GM23248 (cell line): ENCODE measurements at places on chromosomes 11 and 22. TPM values are rescaled to one million over a fixed set of nuclear protein-coding genes. Genes with fewer than 3 reads are reported as not detected.

The SMC1B gene
- 0.13 TPM in 1 of 2 replicates, not detected in the other for total RNA-seq

The MRGPRE gene
- not detected in 2 replicates for total RNA-seq

The RHOD gene
- 14.2 and 28.7 TPM in 2 replicates for total RNA-seq

The KIF18A gene
- total RNA-seq: 7.8 and 12.5 TPM in 2 replicates

The OR8G1 gene
- total RNA-seq: not detected in 2 replicates

The IGSF9B gene
- 0.51 TPM in 1 of 2 replicates, not detected in the other for total RNA-seq

The CDC45 gene
- 9.5 TPM in 2 replicates for total RNA-seq

The XKR3 gene
- not detected in 2 replicates for total RNA-seq

The GGTLC3 gene
- not detected in 2 replicates for total RNA-seq

The PARVB gene
- 141 and 143 TPM in 2 replicates for total RNA-seq

The ZNRD2 gene
- total RNA-seq: 41.9 and 54.5 TPM in 2 replicates

DNA sequence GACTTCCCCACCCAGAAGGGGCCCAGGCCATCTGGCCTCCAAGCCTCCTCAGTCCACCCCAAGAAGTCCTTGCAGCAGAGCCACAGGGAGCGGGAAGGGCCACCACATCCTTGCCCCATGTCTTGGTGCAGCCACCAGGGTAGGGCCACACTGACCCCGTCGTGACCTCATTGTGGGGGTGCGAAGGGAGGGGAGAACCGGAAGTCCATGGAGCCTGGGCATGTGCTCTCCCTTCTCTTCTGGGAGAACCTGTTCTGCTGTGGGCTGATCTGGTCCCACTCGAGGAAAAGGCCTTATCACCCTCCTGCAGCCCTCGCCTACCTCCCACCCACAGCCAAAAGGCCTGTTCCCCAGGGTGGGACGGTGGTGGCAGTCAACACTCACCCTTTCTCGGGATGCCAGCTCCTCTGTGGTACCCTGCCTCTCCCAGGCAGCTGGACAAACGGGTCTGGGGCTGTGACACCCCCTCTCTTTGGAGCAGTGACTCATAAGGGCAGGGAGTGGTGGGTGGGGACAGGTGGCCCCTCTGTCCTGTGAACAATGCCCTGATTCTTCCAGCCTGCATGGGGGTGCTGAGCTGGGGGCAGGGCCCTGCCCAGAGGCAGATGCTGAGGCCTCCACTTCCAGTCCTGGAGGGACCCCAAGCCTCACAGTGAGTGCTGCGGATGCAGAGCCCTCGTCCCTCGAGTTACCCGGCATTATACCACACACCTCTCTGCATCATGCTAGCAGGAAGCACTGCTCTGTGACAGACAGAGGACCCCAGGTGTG is 14.6 kb upstream of the CTSD start:
- DNase-seq: no peak
- no peaks in the 10 kb centered on the region for H3K4me1 ChIP-seq
- H3K36me3 ChIP-seq: no peaks in the 10 kb centered on the region
- no peaks in the 10 kb centered on the region for H3K27me3 ChIP-seq
- H3K27ac ChIP-seq: no peak overlapping the region

DNA sequence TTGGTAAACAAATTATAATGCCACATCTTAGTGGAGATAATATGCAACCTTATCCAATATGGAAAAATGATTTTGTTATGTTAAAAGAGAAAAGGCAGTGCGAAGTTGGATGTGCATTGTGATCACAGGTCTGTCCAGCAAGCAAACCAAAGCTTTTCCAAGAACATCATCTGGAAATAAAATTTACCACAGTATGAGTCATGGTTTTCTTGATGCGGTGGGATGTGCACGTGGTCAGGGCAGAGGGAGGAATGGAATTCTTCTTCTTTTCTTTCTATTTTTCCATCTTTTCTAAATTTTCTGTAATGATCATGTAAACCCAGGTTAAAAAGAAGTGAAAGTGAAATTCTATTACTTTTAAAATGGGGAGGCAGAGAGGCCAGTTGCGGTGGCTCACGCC is 169.8 kb downstream of the C11orf91 start:
- DNase-seq: peak; percentile 86
- peak overlapping the region; percentile 87 for H3K27ac ChIP-seq
- H3K27me3 ChIP-seq: no peaks in the 10 kb centered on the region
- H3K4me3 ChIP-seq: no peak overlapping the region

GRCh38 chr22:37626144-37626543 is 13.3 kb upstream of the SH3BP1 start:
- H3K36me3 ChIP-seq: no peaks in the 10 kb centered on the region
- no peak for DNase-seq
- no peak overlapping the region for H3K4me3 ChIP-seq
- H3K4me1 ChIP-seq: no peaks in the 10 kb centered on the region

DNA sequence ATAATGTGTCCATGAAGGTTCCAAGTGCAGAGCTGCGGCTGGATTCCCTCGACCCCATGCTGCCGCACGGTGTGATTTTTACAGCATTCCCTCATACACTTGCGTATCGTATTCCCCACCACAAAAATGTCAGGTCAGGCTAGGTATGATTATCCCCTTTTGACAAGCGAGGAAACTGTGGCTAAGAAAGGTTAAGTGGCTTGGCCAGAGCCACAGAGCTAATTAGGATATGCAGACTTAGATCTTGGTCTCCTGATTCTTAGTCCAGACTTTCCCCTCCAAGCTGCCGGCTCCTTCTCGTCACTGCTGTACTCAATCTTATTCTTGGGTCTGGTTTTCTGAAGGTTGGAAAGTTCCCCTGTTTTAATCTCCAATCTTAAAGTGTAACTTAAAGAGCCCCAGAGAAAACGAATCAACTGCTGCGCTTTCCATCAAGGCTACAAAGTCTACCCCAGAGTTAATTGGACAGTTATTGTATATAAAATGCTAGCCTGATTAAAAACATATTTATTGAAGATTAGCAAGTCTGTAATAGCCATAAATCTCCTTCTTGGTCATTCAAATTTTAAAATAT is 176.6 kb downstream of the ADAMTS15 start:
- H3K36me3 ChIP-seq: no peaks in the 10 kb centered on the region
- peaks cover 5% of the 10 kb centered on the region; the same call in 1 of the 2 replicates for H3K27me3 ChIP-seq
- no peak overlapping the region for H3K27ac ChIP-seq
- no peak overlapping the region for H3K4me3 ChIP-seq
- no peaks in the 10 kb centered on the region for H3K4me1 ChIP-seq

DNA sequence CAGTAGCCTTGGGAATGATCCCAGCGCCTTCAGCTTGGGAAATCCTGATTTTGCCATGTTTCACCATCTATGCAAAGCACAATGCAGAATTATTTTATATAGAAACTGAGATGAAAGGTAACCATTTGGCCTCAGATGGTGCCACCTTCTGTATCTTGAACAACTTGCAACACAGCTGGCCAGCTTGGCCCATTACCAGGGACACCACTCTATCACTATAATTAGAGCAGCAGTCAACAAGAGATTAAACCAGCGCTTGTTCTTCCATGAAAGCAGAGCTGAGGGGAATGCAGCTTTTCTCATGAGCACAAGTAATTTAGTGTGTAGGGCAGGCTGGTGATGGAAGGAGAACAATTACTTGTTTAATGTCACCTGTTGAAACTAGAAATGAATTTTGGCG is 6.7 kb upstream of the ZDHHC13 start:
- no peak overlapping the region for H3K27ac ChIP-seq
- DNase-seq: no peak
- H3K36me3 ChIP-seq: no peaks in the 10 kb centered on the region
- peaks cover 45% of the 10 kb centered on the region for H3K27me3 ChIP-seq

GRCh38 chr22:19120829-19121630 is 1.2 kb downstream of the DGCR2 start:
- peak overlapping the region; percentile 92 for H3K4me3 ChIP-seq
- H3K4me1 ChIP-seq: peaks cover 9% of the 10 kb centered on the region; the same call in 1 of the 2 replicates
- H3K27me3 ChIP-seq: no peaks in the 10 kb centered on the region
- peak overlapping the region; percentile 67 for H3K27ac ChIP-seq
- peak; percentile 75 for DNase-seq

DNA sequence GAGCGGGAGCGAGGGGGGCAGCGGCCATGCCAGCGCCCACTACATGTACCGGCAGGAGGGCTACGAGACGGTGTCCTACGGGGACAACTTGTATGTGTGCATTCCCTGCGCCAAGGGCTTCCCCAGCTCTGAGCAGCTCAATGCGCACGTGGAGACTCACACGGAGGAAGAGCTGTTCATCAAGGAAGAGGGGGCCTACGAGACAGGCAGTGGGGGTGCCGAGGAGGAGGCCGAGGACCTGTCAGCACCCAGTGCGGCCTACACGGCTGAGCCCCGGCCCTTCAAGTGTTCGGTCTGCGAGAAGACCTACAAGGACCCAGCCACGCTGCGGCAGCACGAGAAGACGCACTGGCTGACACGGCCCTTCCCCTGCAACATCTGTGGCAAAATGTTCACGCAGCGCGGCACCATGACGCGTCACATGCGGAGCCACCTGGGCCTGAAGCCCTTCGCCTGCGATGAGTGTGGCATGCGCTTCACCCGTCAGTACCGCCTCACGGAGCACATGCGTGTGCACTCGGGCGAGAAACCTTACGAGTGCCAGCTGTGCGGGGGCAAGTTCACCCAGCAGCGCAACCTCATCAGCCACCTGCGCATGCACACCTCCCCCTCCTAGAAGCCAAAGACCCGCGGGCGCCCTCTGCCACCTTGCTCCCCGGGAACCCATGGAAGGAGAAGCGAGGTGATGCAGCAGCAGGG is 20.9 kb upstream of the TMEM191C start:
- H3K4me1 ChIP-seq: no peaks in the 10 kb centered on the region
- no peaks in the 10 kb centered on the region for H3K27me3 ChIP-seq
- H3K27ac ChIP-seq: no peak overlapping the region
- no peak overlapping the region for H3K4me3 ChIP-seq

GRCh38 chr11:133940034-133940433 is 16.7 kb downstream of the IGSF9B start:
- no peaks in the 10 kb centered on the region for H3K4me1 ChIP-seq
- H3K27me3 ChIP-seq: no peaks in the 10 kb centered on the region

GRCh38 chr22:35554297-35554845 is 13.7 kb downstream of the RASD2 start:
- H3K27me3 ChIP-seq: no peaks in the 10 kb centered on the region
- no peaks in the 10 kb centered on the region; the same call in 1 of the 2 replicates for H3K4me1 ChIP-seq
- H3K27ac ChIP-seq: no peak overlapping the region
- no peak for DNase-seq
- H3K4me3 ChIP-seq: no peak overlapping the region

DNA sequence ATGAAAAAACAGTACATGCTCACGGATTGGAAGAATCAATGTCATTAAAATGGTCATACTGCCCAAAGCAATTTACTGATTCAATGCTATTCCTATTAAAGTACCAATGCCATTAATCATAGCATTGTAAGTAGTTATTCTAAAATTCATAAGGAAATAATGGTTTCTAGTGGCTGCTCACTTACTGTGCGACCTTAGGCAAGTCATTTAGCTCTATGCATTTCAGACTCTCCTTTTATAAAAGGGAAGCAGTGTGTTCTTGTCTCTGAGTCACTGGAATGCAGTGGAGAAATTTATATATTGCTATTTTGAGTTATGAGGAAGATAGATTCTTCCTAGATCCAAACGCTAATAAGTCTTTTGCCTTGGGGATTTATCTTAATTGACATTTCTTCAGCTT is 174.8 kb downstream of the KCNA4 start:
- H3K27me3 ChIP-seq: no peaks in the 10 kb centered on the region
- H3K4me3 ChIP-seq: no peak overlapping the region
- H3K27ac ChIP-seq: no peak overlapping the region
- DNase-seq: no peak

DNA sequence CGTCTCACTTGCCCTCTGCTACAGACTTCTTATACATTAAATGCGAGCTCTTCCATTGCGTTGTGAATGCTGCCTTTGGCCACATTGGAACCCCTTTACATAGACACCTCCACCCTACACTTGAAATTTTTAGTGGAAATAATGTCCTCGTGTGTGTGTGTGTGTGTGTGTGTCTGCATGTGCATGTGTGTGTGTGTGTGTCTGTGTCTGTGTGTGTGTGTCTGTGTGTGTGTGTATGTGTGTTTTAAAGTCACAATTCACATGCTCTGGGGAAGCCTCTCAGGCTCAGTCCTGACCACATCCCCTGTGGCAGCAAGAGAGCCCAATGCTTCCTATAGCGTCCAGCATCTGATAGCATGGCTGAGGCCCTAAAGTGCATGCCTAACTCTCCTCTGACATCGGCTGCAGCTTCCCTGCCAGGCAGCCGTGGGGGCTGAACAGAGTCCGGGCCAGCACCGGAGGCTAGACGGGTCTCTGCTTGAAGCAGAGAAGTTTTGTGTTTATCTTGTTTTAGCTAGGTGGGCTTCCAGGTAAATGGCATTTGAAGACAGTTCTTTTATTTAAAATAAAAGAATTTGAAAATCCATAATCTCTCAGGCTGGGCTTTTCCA is 64.5 kb upstream of the EMID1 start:
- no peak overlapping the region for H3K27ac ChIP-seq
- no peaks in the 10 kb centered on the region for H3K27me3 ChIP-seq
- no peak for DNase-seq
- no peaks in the 10 kb centered on the region for H3K36me3 ChIP-seq
- no peaks in the 10 kb centered on the region for H3K4me1 ChIP-seq

GRCh38 chr11:21861314-21861713 is 331.6 kb upstream of the ANO5 start:
- H3K27me3 ChIP-seq: no peaks in the 10 kb centered on the region
- DNase-seq: no peak
- no peak overlapping the region for H3K27ac ChIP-seq
- H3K36me3 ChIP-seq: no peaks in the 10 kb centered on the region

- peak overlapping the region; percentile 58 for H3K27ac ChIP-seq
- H3K27me3 ChIP-seq: no peaks in the 10 kb centered on the region
- peak overlapping the region; percentile 81 for H3K4me3 ChIP-seq
- peak; percentile 85 for DNase-seq
Observed at GRCh38 chr22:50260801-50261614, 475 bp downstream of the MAPK12 start.

DNA sequence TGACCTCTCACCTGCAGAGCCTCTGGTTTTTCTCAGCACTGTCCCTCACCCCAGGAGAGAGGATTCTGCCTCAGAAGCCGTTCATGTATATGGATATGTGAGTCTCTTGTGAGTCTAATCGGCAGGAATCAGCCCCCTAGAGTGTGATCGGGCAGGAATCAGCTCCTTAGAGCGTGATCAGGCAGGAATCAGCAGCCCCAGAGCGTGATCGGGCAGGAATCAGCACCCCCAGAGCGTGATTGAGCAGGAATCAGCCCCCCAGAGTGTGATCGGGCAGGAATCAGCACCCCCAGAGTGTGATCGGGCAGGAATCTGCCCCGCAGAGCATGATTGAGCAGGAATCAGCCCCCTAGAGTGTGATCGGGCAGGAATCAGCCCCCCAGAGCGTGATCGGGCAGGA is 80.0 kb upstream of the EIF3D start:
- no peak for DNase-seq
- peaks cover 12% of the 10 kb centered on the region for H3K4me1 ChIP-seq
- no peak overlapping the region for H3K27ac ChIP-seq
- H3K4me3 ChIP-seq: no peak overlapping the region
- no peaks in the 10 kb centered on the region for H3K36me3 ChIP-seq

DNA sequence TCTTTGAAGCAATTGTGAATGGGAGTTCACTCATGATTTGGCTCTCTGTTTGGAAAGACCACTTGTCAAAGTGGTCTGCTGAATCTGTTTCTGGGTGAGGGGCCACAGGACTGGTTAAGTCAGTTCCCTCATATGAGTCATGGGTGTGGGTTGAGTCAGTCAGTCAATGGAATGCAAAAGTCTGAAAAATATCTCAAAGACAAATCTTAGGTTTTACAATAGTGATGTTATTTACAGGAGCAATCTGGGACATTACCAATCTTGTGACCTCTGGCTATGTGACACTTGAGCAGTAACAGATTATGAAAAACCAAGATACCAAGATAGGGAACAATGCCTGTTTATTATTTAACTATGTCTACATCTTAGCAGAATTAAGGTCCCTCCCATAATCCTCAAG is 311.6 kb downstream of the AASDHPPT start:
- no peak overlapping the region for H3K4me3 ChIP-seq
- H3K36me3 ChIP-seq: no peaks in the 10 kb centered on the region
- no peak overlapping the region for H3K27ac ChIP-seq
- peak; percentile 57 for DNase-seq
- H3K27me3 ChIP-seq: no peaks in the 10 kb centered on the region
- H3K4me1 ChIP-seq: peaks cover 46% of the 10 kb centered on the region
